HCT116 (cell line): ENCODE measurements at places on chromosomes 3 and 15.

DNA sequence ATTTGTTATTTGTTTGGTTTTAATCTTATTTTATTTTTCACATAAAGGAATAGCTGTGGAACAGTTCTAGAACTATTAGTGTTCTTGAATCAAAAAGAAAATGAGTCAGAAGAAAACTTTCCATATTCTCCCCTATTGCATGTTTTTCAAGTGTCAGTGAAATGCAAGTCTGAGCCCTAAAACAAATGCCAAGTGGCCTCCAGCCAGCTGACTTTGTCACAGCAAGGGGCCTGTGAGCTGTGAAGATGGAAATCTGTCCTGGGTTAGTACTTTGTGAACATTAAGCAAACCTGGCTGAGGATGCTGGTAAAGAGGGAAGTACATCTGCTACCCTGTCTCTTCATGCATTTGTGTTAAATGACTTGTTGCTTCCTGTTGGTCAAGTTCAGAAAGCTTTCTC, 14.2 kb downstream of the LRRC49 start:
- DNase-seq = no peak

- DNase-seq = no peak
These were observed 42.7 kb downstream of the EIF2AK4 start for GRCh38 chr15:39976291-39977274.

GRCh38 chr3:53544357-53544756, 49.9 kb downstream of the CACNA1D start:
- no peak for DNase-seq

DNA sequence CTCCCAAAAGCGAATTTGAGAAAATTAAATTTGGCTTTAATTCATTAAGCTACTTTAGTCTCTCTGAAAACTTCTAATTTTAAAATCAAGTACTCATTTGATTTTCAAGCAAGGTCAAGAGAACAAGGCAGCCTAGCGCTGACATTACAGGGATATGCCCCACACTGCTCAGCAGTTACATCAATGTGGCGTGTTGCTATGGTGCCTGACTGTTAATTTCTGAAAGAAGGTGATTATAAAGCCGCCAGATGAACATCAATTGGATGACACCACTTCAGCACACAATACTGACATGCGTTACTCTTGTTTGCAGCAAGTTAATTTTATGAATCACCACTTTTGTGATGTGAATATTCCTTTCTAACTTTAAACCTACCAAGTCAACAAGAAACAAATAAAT, 284.4 kb downstream of the FOXP1 start:
- no peak for DNase-seq

DNA sequence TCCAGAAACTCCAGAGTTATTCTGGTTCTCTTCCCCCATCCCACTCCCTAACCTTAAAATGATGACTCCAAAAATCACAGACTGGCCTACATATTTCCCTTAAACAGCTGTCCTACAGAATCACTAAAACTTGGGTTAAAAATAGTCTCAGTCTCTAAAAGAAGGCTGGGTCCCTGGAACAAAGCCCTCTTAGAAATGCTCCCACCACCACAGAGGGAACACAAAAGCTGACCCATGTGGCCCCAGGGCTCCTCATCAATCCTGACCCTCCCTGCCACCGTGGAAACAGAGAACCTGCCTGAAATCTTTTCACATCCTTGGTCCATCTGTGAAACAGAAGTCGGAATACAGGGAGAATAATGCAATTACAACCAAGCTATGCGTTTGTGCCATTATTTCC, 55.7 kb upstream of the DCLK3 start:
- no peak for DNase-seq

DNA sequence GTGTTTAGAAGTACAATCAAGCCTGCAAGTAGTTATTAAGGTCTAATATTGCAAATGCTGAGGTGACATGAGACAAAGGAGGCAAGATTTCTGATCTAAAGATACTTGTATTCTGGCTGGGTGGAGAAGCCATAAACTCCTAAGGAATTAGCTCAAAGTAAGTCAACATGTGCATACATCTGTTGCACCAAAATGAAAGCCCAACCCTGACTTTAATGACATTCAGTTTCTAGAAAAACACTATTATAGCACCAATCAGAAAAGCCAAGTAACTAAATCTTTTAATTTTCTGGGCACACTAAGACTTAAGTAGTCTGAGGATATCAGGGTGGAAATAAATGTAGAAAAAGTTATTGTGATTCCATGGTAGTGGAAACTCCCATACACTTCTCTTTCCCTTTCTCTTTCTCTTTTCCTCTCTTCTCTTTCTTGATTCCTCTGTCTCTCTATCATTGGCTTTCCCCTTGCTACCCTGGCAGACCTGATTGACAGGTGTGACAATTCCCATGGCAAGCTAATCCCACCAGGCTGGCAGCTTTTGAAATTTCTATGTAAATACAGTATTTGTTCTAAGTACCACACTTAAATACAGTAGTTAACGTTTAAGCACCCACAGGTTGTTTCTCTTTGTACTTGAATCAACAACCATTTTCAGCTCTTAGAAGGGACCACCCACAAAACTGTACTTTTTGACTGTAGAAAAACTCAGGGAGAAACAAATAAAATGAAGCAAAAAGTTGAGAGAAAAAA, 528.4 kb upstream of the SEMA6D start:
- no peak for DNase-seq

DNA sequence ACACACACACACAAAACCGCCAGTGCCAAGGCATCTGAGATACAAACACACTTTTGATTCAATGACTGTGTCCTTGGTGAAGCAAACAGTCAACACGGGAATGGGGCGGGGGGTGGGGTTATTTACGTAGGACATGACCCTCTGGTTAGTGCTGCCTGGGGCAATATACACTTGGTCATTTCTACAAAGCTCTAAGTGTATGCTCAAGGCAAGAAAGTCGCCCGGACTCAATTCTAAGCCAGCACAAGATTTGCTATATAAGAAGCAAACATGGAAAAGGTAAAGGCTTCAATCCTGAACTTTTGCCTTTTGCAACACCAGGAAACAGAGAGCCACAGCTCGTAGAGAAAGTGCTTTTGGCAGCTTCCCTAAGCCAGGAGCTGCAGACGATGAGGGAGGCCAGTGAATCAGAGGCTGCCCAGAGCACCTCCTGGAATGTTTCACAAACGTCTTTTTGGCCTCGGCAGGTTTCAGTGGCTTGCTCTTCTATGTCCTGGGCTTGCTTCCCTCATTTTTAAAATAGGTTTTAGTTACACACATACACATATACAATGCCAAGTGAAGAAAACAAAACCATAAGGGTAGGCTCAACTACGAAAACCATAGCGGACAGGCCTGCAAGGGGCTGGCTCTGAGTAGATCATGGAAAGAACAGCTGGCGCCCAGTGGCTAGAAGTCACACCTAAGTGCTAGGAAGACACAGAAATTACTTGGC, 73.6 kb downstream of the TM4SF4 start:
- DNase-seq = no peak

- no peak for DNase-seq
These were observed 30.2 kb upstream of the BSN start for GRCh38 chr3:49523756-49524747.

GRCh38 chr3:197083486-197083885, 53.9 kb upstream of the MELTF start:
- DNase-seq = no peak
